Mesenchymal stem cell (in vitro differentiated cells and primary cell): ENCODE measurements at places on chromosomes 16 and 17.

- DNase-seq, result no peak
Measured at GRCh38 chr17:72426321-72426720, 305.5 kb downstream of the SOX9 start.

- DNase-seq, result peak; percentile 81
Measured at GRCh38 chr16:48434653-48435317, 49.6 kb upstream of the SIAH1 start.

GRCh38 chr16:49472598-49472997 lies 99.0 kb downstream of the C16orf78 start:
- DNase-seq, result no peak

GRCh38 chr16:83926726-83927397 lies 26.2 kb upstream of the OSGIN1 start:
- peak; percentile 52 for DNase-seq

DNA sequence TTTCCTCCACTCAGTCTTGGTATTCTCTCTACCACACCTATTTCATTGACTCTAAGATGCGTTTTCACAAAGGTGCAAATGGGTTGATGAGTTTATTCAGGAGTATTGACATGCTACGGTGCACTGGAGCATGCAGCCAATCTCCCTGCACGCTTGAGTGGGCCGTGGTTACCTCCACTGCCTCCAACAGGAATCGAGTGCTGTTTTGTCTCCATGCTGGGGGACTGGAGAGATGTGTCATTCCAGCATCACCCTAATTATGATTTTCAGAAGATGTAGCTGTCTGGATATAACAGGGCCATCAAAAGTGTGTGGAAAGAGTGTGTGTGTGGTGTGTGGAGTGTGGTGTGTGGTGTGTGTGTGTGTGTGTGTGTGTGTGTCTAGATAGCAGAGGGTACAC lies 351.6 kb upstream of the ZFHX3 start:
- no peak for DNase-seq

GRCh38 chr16:79748629-79749028 lies 148.1 kb upstream of the MAF start:
- no peak for DNase-seq

DNA sequence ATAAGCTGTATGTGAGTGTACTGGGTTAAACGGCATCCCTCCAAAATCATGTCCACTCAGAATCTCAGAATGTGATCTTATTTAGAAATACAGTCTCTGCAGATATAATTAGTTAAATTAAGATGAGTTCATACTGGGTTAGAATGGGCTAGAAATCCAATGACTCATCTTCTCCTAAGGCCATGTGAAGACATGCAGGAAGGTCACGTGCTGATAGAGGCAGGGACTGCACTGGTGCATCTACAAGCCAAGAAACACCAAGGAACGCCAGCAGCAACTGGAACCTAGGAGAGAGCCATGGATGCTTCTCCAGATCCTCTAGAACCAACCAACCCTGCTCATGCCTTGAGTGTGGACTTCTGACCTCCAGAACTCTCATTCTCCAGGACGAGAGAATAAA lies 241.0 kb downstream of the XYLT1 start:
- no peak for DNase-seq

DNA sequence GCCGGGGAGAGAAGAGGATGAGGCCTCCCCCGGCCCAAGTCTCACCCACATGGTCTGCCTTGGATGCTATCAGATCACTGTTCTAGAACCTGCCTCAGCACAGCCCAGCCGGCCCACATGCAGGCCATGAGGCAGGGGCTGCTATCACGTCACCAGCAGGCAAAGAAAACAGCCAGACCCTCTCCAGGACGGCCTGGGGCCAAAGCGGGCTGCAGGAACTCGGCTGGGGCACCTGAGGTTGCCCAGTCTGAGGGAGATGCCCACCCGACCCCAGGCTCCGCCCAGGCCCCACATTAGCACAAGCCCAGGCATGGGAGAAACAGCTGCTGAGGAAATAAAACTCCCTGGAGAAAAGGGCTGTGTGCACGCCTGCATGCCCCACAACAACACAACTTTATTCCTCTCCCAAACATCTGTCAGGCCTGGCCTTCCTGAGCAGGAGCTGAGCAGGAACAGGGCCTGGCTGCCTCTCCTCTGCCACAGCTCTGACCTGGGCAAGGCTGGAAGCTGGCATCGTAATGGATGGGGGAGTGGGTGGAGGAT lies 6.7 kb upstream of the SMIM5 start:
- DNase-seq, result no peak

DNA sequence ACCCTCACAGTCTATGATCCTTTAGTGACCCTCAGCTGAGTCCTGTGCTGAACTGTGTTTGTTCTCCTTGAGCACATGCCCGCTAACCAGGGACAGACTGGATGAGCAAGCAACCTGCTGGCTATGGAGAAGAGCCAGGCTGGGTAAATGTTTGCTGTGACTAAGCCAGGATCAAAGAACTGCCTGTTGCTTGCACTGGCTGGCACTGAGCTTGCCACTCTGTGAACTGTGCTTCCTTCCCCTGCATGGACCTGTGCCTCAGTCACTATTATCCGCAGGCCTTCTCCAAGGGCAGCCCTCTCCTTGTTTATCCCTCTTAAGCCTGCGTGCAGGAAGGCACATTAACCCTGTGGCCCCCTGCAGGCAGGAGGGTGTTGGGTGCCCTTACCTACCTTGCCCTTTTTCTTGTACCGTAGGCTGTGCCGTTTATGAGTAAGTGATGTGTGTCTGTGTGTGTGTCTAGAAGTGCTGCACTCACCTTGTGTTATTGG lies 7.4 kb downstream of the PNPO start:
- no peak for DNase-seq

DNA sequence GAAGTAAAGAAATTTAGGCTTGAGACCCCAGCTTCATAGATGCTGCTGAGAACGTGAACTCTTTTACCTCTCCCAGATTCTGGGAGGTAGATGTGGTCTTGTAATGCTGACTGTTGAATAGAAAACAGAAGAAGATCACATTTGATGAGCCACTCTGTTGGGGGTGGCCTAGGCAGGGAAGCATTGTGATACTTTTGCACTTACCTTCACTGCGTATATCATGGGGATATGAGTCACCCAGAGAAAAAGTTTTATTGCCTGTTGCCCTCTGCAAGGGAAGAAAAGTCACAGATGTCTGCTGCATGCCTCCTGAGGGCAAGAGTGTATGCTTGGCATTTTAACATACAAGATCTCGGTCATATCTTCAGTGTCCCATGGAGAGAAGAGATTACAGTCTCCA lies 365.4 kb downstream of the SNX29 start:
- DNase-seq, result peak; percentile 21

GRCh38 chr17:43400943-43401717 lies 2.3 kb downstream of the ARL4D start:
- DNase-seq, result peak; percentile 95

DNA sequence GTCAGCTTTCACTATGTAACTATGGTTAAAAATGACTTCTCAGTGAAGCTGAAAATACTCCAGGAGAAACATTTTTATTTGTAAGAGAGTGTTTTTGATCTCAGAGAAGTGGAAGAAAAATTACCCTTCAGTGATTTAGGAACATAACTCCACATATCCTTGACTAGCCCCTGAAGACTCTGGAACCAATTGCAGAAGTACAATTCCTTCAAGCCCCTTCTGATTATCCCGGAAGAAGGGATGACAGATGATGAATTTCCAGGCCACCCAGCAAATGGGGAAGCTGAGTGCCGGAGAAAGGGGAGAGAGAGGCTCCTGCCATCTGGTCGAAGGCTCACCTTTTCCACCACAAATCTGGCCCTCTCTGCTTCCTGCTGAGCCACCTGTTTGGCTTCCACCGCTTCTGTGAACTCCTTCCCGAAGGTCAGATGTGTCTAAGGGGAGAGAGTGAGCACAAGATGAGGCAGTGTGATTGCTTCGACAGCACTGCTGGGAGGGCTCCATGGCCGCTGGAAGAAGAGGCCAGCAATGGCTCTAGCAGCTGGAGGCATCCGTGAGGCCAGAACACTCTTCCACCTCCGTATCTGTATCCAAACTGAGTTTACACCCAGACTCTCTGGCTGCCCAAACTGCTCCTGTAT lies 8.1 kb downstream of the PHB1 start:
- DNase-seq, result no peak

- DNase-seq, result peak; percentile 62
Measured at GRCh38 chr17:48615963-48616716, 1.0 kb upstream of the HOXB8 start.

GRCh38 chr17:38897176-38897575 lies 27.3 kb downstream of the LASP1 start:
- peak; percentile 34 for DNase-seq

GRCh38 chr16:15950869-15951268 lies 1.5 kb downstream of the ABCC1 start:
- no peak for DNase-seq

GRCh38 chr17:58301504-58302150 lies 20.9 kb upstream of the MPO start:
- DNase-seq, result no peak

DNA sequence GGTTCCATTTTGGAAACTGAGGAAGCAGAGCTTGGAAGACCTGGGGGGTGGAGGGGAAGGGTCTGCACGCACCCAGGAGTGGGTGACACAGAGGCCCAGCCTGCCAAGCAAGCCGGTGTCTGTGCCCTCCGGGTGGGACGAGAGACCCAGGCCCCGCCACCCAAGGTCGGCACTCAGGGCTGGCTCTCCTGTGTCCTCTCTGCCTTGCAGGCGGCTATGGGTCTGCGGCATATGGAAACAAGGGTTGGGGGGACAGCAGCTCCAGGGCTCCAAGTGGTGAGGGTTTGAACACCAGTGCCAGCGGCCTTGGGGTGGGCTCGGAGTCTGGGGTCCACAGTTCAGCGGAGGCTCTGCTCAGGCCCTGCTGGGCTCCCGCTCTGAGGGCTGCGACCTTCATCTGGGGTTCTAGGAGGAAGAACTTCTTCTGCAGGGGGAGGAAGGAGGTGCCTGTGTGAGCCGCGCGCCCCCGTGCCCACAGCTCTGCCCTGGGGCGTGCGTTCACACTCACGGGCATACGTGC lies 4.6 kb upstream of the CD7 start:
- DNase-seq, result no peak

DNA sequence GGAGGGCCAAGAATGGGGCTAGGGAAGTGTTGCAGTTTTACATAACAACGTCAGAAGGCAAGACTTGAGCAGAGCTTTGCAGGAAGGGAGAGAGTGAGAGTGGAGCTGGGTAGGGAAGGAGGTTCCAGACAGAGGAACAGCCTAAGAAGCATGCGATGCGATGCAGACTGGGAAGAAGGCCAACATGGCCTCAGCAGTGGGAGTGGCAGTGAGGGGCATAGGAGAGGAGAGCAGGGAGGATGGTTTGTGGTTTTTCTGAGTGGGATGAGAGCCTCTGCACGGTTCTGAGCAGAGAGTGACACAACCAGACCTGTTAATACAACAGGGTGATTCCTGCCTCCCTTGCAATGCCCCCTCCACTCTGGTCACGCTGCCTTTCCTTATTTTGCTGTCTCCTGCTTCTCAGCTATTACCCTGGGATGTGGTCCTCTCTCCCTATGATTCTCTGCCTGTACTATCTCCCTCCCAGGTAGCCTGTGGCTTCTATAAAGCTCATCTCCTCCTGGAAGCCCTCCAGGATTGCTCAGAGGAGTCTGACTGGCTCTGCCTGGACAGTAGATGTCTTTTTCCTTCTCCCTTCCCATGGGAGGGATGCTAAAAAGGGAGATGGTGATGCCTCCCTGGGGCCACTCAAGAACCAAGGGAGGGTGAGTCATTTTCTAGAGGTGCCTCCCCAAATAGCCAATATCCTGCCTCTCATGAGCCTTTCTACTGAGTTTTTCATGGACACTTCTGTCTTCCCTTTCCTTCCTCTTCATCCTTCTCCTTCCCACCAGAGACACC lies 38.7 kb upstream of the NGFR start:
- peak; percentile 66 for DNase-seq

DNA sequence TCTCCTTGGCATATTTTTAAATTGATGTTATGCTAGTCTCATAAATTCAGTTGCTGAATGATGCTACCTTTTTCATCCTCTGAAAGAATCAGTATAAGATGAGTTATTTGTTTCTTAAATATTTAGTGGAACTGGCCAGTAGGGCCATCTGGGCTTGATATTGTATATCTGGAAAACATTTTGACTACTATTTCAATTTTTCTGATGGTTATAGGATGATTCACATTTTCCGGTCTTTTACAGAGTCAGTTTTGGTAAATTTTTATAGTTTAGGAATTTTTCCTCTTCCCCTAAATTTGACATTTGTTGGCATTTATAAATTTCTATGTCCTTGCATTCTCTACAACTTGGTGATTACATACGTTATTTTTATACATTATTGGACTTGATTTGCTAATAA lies 296.3 kb upstream of the AXIN2 start:
- DNase-seq, result no peak

DNA sequence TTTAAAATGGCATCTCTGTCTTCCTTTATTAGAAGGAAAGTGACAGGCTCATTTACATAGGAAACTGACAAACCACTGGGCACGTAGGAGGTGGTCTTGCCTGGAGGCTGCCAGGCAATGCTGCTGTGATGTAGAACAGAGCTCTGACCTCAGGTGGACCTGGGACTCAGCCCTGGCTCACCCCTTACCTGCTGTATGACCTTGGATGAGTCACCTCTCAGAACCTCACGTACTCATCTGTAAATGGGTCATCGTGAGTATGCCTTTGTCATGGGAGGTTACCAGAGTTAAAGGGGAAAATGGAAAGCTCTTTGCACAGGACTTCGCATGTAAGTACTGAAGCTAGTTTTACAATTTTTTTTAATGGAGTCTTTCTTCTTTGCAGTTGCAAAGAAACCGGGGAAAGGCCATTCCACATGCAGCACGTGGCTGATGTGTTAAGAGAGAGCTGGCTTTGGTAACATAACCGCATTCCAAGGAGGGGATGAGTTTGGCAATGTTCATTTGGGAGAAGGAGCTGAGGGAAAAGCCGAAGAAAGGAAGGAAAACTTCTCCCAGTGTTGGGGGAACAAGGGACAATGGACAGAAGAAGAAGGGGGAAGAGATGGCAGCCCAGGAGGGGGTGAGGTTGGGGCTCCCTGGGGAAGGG lies 37.4 kb upstream of the LONP2 start:
- no peak for DNase-seq

GRCh38 chr17:80025140-80025539 lies 10.5 kb downstream of the TBC1D16 start:
- peak; percentile 34 for DNase-seq

GRCh38 chr17:62794666-62794971 lies 13.5 kb downstream of the MARCHF10 start:
- DNase-seq, result no peak

GRCh38 chr17:1577182-1577581 lies 14.6 kb upstream of the PITPNA start:
- peak; percentile 96 for DNase-seq

- DNase-seq, result no peak
Measured at GRCh38 chr16:89577055-89577759, 1.6 kb downstream of the CPNE7 start.

GRCh38 chr16:85898521-85899442 lies at the start of gene IRF8:
TSS of gene IRF8 (plus strand) at chr16:85899162. CDS start at chr16:85903016, 3,854 bp downstream.
- peak; percentile 71 for DNase-seq

- no peak for DNase-seq
Measured at GRCh38 chr16:15051387-15051951, 4.4 kb downstream of the NTAN1 start.

- no peak for DNase-seq
Measured at GRCh38 chr17:33033176-33033575, 41.5 kb downstream of the SPACA3 start.

DNA sequence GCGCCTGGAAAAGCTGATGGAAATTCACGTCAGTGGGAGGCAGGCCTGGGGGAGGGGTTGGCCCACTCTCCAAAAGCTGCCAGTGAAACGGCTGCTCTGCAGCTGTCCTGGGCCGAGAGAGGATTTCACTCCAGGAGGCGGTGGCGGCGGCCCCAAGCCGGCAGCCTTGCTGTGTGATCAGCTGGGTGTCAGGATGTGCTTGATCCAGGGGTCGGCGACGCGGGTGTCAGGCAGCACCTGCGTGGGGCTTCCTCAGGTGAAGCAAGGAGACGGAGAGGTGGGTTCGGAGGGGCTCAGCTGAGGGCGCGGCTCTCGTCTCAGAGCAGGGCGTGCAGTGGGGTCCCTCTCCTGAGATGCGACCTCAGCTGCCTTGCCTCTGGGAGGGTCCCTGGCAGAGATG lies 7.0 kb downstream of the CBFA2T3 start:
- DNase-seq, result no peak
